Esophagus squamous epithelium (tissue), 5 donors: ENCODE measurements at places on chromosomes 5 and 9.

- DNase-seq = no peak
These were observed 22.3 kb downstream of the PSMB7 start for GRCh38 chr9:124392871-124393460.

- DNase-seq = no peak
These were observed 8.4 kb downstream of the SEMA6A start for GRCh38 chr5:116566251-116566650.

GRCh38 chr5:122874179-122874875, 28.9 kb downstream of the SNX24 start:
- DNase-seq = no peak

GRCh38 chr5:32597041-32597629, 11.8 kb downstream of the SUB1 start:
- no peak for DNase-seq

GRCh38 chr5:90402521-90403255, 6.9 kb downstream of the CETN3 start:
- DNase-seq = no peak

DNA sequence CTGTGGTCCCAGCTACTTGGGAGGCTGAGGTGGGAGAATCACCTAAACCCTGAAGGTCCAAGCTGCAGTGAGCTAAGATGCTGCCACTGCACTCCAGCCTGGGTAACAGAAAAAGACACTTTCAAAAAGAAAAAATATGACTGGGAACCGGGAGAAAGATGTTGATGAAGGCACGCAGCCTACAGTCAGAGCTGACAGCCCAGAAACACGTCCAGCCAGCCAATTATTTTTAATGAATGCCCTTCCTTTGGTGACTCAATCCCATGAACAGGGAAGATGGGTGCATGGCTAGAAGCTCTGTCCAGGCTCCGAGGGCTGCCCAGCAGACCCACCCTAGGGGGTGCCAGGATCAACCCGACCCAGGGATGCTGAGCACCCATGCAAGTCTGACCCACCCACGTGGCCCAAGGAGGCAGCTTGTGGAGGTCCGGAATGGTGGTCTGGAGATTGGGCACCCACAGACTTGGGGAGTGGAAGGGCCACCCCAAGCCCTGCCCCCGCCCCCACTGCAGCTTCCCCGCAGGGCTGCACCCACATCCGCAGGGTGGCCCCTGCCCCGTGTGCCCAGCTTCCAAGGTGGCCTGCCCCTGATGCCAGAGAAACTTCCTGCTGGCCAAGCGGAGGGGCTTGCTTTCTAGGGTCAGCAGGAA, 51.0 kb downstream of the ADAMTS2 start:
- no peak for DNase-seq

GRCh38 chr5:107340631-107341030, 330.1 kb downstream of the EFNA5 start:
- no peak for DNase-seq

DNA sequence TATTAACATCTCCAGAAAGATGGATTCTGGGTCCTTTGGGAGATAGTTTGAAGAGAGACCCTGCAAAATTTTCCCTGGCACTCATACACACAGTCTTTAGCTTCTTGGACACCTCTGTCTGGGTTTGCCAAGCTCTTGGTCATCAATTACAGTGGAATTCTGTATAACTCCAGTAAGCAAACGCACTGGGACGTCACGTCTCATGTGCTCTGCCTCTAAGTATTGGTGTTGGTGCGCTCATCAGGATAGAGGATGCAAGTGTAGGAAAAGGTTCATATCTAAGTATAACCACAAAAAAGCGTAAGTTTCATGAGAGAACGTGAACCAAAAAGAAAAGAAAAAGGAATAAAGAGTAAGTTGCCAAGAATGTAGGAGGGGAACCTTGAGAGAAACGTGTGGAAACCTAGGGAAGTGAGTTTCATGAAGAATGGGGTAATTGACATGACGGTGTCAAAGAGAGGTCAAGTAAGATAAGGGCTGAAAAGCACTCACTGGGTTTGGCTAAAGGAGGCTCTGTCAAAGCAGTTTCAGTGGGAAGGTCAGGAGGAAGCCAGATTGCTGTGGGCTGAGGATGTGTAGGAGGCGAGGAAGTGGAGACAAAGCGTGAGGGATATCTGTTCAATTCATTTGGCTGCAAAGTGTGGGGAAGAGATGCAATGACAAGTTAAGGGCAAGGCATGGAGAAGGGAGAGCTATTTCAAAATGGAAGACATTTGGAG, 92.7 kb downstream of the RAD23B start:
- DNase-seq = no peak

GRCh38 chr9:134179918-134180785, 15.8 kb upstream of the RNU6ATAC start:
- no peak for DNase-seq

DNA sequence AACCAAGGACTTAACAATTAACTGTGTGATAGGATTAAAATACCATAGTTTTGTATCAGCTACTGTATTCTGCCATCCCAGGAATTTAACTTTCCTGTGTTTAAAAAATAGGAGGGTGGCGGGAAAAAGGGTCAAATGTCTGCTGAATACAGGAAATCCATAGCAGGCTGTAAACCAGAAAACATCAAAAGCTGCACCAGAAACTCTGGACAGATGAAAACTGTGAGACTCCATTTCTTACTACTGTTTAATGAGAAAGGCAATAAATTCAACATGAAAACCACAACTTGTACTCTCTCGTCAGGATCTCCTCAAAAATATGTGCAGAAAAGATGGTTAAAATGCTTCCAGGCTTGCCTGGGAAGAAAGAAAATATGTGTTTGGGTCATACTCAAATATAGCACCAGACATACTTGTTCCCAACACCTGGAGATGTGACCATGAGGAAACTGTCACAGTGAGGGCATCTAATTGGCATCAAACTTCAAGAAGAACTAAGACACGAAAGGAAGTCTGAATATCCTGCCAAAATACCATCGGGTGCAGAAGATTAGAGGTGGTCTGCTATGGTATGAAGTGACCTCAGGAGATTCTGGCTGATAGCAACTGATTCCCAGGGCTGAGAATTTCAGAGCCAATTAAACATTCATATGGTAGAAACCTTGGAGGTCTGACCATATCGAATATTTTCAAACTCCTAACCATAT, 164.7 kb upstream of the TARS1 start:
- DNase-seq = no peak

- DNase-seq = no peak
These were observed 358.0 kb downstream of the CDH12 start for GRCh38 chr5:22495016-22495720.

DNA sequence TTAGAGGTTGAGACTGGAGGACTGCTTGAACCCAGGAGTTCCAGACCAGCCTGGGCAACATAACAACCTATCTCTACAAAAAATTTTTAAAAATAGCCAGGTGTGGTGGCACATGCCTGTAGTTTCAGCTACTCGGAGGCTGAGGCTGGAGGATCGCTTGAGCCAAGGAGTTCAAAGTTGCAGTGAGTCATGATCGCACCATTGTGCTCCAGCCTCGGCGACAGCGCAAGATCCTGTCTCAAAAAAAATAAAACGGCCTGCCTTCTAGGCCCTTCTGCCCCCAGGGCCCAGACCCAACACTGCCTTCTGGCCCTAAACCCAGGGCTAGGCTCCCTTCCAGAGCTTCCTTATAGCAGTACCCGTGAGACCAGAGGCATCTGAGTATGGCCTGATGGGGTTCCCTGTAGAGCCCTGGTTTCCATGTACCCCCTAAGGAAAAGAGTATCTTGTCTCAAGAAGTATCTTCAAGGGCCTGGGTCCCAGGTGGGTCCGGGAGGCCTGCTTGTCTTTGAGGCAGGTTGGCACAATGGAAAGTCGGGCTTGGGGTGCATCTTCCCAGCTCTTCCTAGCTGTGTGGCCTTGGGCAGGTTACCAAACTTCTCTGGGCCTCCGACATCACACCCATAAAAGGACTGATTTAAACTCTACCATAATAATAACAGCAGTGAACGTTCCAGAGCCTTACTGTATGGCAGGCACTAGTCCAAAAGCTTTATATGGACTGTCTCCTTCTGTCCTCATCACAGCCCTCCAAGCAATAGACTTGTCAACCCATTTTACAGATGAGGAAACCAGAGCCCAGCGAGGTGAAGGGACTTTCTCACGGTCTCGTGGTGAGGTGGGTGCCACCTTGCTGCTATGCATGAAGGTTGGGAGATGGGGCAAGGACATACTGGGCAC, 9.6 kb downstream of the LRRC8A start:
- DNase-seq = no peak

DNA sequence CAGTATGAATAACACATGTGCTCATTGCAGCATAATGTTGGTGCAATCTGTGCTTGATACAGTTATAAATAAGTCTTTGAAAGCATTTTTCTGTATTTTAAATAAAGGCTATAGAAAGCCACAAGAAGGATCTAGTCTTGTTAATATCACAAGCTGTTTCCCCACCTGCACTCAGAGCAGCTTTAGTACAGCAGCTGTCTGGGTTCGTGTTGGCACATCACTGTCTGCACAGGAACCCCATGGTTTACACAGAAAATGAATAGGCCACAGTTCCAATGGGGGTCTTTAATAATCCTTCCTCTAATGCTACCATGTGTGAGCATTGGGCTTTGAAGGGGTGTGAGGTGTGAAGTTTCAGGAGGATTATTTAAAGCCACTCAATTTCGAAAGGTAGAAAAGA, 2269.7 kb downstream of the MAT2B start:
- no peak for DNase-seq

DNA sequence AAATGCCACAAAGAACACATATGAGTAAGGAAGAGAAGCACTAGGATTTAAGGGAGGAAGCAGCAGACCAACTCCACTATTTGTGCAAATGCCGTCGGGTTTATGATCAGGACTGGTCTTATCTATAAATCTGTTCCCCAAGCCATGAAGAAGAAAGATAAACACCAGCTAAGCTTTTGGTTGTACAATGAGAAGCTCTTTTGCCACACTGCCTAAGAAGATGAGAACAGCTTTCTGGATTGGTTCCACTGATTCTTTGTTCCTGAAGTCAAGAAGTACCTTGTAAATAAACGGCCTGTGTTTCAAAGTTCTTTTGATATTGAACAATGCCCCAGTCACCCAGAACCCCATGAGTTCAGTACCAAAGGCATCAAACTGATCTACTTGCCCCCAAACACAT, 93.9 kb downstream of the RFX3 start:
- no peak for DNase-seq

GRCh38 chr9:34326690-34327089, 2.4 kb downstream of the KIF24 start:
- no peak for DNase-seq

GRCh38 chr9:134180786-134181647, 16.7 kb upstream of the RNU6ATAC start:
- no peak for DNase-seq

DNA sequence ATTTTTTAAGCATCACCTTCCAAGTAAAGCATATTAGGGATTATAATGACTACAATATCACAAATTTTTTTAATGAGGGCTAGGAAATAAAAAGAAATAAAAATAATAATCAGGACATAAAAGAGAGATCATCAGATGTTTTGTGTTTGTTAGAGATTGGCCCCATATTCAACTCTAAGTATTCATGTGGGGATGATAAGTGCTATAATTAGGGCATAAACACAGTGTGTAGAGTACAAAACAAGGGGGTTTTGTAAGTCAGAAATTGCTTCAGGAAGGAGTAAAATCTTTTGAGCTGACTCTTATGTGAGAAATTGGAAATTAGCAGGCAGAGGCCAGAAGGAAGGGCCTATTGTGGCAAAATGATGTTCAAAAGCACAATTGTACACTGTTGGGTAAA, 127.3 kb downstream of the STARD4 start:
- DNase-seq = no peak

DNA sequence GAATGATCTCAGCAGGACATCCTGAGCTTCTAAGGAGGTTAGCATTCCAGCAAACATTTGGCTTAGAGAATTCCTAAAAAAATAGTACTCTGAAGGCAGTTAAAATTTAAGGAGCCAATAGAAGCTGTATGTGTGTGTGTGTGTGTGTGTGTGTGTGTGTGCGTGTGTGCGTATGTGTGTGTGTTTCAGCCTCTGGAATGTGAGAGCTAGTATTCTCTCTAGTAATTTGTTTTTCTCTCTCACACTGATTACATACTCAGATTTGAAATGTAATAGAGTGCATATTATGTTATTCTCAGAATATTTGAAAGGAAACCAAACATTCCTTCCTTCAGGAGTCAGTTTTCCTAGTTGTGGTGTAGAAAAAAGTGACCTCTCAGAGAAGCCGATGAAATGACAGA, 279.6 kb downstream of the TMEM38B start:
- no peak for DNase-seq

- DNase-seq = no peak
These were observed 306.6 kb upstream of the DMRT1 start for GRCh38 chr9:534886-535285.

- no peak for DNase-seq
These were observed 60.6 kb downstream of the PGM5 start for GRCh38 chr9:68416936-68417564.

GRCh38 chr5:158816011-158816696, 283.6 kb downstream of the EBF1 start:
- no peak for DNase-seq

DNA sequence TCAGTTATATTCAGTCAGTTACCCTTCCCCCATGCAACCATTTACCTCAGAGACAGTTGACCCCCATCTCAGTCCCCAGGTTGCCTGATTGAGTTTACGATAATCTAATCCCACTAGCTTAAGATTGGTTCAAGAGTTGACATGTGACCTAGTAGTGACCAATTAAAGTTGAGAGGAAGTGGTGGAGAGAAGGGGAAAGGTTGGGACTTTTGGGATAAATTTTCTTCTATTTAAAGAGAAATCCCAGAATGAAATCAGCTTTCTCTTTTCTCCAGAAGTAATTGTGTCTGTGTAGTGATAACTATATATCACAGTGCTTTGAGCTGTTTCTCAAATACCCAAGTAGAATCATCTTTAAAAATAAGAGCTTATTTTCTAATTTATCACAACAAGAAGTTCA, 396.7 kb upstream of the CLINT1 start:
- DNase-seq = no peak

DNA sequence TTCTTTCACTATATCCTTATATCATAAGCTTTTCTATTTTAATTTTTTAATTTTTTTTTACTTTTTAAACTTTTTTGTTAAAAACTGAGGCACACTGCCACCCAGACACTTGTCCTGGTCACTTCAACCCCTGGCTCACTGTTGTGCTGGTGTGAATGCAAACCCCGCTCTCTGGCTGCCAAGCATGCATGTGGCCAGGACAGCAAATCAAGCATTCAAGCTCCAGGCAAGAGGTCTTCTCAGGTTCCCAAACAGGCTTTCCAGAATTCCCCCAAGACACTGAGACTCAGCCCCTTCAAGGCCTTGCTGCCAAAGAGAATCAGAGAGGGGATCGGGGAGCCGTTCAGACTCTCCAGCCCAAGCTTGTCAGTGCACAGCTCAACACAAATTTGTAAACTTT, 139.9 kb downstream of the FANCC start:
- no peak for DNase-seq

- DNase-seq = no peak
These were observed 156.0 kb downstream of the RXRA start for GRCh38 chr9:134482226-134482625.

DNA sequence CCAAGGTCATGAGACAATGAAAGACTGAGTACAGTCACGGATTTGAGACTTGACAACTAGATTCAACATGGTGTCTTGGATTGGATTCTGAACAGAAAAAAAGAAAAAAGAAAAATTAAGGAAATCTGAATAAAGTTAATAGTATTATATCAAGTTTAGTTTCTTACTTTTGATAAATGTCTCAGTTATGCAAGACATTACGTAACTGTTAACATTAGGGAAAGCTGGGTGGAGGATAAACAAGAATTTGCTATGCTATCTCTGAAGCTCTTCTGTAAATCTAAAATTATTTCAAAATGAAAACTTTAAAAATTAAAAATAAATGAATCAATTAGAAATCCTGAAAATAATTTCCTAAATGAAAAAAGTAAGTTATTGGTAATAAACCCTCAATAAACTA, 14.4 kb upstream of the DCAF12 start:
- no peak for DNase-seq

GRCh38 chr5:162672061-162672460, 604.5 kb downstream of the GABRG2 start:
- no peak for DNase-seq
